ENCODE measurements at places on chromosomes 2 and 18.
A peak's percentile ranks its signal among the peaks of the same experiment; 100 is the strongest.

GRCh38 chr2:48424356-48424755 is 105.6 kb upstream of the STON1 start:
- no peak for DNase-seq

- peak; percentile 60 for DNase-seq
These were observed 31.3 kb downstream of the DGKD start for GRCh38 chr2:233385489-233386044.

DNA sequence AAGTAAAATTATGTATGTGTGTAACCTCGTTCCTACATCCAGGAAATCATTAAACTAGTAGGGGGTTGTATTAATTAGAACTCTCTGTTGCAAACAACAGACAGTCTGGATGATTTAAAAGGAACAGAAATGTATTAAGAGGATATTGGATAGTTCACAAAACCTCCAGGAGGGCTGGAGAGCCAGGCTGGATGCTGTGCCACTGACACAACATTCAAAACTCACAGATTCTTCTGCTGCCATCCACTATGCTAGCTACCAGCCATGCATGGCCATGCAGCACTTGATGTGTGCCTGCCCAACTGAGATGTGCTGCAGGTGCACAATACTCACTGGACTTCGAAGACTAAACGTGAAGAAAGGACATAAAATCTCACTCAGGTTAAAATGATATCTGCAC is 48.2 kb upstream of the SH3RF3 start:
- DNase-seq = no peak

DNA sequence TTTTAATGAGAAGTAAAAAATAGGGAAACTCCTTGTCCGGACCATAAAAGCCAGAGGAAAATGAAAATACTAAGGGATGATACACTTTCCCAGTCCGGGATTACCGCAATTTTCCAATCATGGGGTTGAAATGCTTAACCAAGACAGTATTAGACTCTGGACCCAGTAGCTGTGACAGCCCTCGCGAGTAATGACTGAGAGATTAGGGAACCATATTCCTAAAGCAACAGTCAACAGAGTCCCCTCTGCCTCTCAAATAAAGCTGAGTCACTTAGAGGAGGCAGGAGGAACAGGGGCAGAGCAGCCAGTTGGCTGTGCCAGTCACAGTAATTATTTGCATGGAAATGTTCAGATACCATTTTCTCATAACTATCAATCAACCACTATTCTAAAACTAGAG is 34.8 kb downstream of the GPATCH11 start:
- no peak for DNase-seq

DNA sequence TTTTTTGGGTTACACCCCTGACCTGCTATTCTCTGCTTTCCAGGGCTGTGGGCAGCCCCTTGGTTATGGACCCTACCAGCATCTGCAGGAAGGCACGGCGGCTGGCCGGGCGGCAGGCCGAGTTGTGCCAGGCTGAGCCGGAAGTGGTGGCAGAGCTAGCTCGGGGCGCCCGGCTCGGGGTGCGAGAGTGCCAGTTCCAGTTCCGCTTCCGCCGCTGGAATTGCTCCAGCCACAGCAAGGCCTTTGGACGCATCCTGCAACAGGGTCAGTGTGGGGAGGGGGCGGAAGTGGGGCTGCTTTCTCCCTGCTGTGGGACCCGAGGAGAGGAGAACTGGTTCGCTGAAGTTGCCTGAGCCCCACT is 9.7 kb upstream of the WNT10A start:
- no peak for DNase-seq

GRCh38 chr2:222548992-222549391 is 106.9 kb downstream of the FARSB start:
- no peak for DNase-seq

- DNase-seq = no peak
These were observed 13.8 kb upstream of the DSC3 start for GRCh38 chr18:31056296-31056695.

- DNase-seq = no peak
These were observed 11.0 kb upstream of the CTAGE1 start for GRCh38 chr18:22428672-22429071.

GRCh38 chr2:141940709-141941108 is 190.1 kb downstream of the LRP1B start:
- no peak for DNase-seq

GRCh38 chr18:53946594-53946993 is 277.9 kb downstream of the MBD2 start:
- DNase-seq = no peak

- no peak for DNase-seq
These were observed 50.3 kb downstream of the ARHGAP25 start for GRCh38 chr2:68784915-68785314.

All from CD8-positive, alpha-beta T cell (primary cell).